NCI-H2171 (cell line): ENCODE measurements at places on chromosomes 5 and 9.

GRCh38 chr9:86322973-86323644 lies 31.1 kb downstream of the TUT7 start:
- DNase-seq = no peak

- DNase-seq = no peak
These were observed 88.6 kb upstream of the AGXT2 start for GRCh38 chr5:35136386-35136785.

DNA sequence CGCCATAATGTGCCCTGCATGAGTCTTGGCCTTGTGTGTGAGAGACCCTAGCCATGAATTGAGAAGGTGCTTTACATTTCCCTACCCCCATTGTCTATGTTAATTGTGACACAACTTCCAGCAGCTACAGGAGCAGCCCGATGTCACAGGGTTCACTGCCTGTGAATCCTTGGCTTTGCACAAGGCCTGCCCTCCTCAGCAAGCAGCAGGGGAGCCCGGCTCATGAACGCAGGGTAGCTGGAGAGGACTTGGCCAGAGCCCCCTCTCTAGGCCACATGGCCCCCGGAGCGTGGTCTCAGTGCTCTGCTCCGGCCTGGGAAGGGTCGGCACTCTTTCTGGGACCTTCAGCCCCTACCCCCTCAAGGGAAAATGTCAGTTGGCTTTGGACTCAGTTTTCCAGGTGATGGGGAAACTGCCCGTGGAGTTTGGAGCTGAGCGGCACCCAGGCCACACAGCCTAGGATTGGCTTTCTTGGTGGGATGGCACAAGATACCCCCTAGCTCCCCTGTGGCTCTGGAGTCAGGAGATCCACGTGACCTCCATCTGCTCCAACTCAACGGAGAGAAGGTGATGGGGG lies 160.8 kb downstream of the DAB2IP start:
- DNase-seq = no peak

- DNase-seq = no peak
These were observed 118.1 kb downstream of the CCDC171 start for GRCh38 chr9:15670894-15671293.

DNA sequence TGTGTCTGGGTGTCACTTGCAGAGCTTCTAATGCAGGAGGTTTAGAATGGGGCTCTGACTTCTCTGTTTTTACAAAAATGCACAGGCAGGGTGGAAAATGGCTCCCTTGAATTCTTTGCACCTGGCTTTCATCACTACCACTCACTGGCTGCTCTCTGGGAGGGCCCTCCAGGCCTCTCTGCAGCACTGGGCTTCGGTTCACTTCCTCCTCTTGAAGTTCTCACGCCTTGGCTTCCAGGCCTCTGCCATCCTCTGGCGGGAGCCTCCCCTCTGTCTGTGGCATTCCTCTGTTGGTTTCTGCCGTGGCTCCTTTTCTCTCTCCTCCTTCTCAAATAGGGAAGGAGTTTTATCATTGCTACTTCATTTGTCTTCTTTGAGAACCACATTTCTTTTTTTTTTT lies 2.8 kb upstream of the PRLR start:
- no peak for DNase-seq

DNA sequence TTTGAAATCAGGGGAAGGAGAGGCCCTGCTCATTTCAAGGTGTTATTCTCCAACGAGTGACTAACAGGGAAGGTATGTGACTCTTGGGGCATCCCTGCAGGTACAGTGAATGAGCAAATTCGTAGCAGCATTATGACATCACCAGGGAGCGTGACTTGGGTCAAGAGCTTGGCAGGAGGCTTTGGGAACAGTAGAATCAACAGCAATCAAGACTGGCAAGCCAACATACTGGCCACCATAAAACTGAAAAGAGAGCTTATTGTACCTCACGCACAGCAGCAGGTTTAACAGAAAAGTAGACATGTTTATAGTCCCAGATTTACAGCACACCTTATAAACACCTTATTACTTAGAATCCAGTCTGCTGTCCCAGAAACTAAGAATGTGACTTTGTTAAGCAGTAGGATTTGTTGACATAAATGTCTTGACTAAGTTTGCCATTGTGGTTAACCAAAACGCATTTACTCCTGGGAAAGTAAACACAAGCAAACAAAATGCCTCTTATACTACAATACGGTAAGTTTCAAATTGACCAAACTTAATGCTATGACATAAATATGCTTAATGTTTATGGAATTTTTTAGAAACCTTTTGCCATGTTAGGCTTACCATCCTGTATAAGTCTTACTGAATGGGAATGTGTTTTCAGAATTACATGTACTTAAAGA lies 297.8 kb downstream of the NPR3 start:
- no peak for DNase-seq

GRCh38 chr9:21974722-21975409 lies 19.3 kb downstream of the CDKN2A start:
- peak; percentile 62 for DNase-seq

- DNase-seq = no peak
These were observed 147.3 kb downstream of the ARSB start for GRCh38 chr5:78837836-78838235.

DNA sequence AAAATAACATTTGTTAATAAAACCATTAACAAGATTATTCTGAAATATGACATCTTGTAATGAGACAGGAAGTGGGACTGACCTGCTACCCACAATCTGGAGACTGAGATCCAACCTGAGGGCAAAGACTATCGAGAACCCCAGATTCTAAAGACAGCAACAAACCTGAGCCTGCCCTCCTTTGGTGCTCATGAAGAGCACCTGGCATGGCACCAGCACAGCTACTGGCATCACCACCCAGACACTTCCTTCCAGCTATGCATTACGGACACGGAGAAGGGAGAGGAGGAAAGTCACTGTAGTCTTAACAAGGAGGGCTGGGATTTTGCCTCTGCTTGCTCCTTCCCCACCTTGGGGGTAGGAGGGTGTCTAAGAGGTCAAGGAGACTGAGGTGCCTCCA lies 105.5 kb downstream of the AUH start:
- no peak for DNase-seq

GRCh38 chr5:169356181-169356580 lies 55.2 kb upstream of the SLIT3 start:
- DNase-seq = no peak

- no peak for DNase-seq
These were observed 50.2 kb upstream of the UBAC1 start for GRCh38 chr9:136011376-136011702.

DNA sequence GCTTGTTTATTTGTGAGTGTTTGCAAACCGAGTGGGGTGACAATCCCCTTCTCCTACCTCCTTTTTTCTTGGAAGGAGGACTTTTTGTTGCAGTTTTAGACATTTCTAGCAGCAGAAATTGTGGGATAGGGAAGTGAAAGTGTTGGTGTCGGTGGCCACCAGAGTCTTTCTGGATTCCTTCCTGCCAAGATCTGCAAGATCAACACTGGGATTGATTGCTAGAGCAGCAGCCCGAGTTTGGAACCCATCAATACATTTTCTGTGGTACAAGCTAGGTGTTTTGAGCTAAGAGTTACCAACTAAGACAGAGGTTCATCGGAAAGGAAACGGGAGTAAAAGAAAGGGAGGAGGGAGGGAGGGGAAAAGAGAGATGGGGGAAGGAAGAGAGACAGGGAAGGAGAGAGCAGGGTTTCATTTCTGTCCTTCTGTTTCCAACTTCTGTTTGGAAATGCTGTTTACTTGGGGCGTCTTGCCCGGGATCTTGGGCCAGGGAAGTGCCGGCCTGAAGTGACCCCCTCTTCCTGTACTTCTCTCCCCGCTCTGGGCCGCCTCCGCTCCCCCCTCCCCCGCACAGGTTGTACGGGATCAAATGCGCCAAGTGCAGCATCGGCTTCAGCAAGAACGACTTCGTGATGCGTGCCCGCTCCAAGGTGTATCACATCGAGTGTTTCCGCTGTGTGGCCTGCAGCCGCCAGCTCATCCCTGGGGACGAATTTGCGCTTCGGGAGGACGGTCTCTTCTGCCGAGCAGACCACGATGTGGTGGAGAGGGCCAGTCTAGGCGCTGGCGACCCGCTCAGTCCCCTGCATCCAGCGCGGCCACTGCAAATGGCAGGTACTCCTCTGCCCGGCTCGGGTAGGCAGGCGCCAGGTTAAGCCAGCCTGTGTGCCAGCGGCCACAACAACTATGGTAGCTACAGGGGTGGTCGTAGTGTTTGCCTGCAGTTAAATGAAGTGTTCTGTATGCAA lies 4.0 kb downstream of the ISL1 start:
- no peak for DNase-seq

- DNase-seq = no peak
These were observed 138.8 kb downstream of the PAM start for GRCh38 chr5:102893942-102894341.

DNA sequence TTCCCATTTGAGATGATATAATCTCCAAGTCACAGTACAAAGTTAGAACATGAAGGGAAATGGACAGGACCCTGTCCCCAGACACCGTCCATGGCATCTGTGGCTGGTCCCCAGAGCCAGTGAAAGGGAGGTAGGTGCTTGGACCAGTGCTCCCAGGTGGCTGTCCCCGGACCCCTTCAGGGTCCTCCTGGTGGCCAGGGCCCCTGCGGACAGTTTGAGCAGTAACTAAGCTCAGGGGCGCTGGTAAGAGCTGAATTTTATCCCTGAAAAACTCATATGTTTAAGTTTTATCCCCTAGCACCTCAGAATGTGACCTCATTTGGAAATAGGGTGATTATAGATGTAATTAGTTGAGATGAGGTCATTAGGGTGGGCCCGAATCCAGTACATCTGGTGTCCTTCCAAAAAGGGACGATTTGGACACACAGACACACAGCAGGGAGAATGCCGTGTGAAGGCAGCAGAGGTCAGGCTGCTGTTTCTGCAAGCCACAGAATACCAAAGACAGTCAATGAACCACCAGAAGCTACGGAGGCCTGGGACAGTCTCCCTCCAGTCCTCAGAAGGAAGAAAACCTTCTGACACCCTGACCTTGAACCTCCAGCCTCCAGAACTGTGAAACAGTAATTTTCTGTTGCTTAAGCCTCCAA lies 185.0 kb downstream of the ATPSCKMT start:
- DNase-seq = no peak

GRCh38 chr5:179166171-179166885 lies 106.2 kb downstream of the ZNF354C start:
- DNase-seq = no peak

GRCh38 chr9:2032234-2032633 lies 17.1 kb downstream of the SMARCA2 start:
- no peak for DNase-seq

DNA sequence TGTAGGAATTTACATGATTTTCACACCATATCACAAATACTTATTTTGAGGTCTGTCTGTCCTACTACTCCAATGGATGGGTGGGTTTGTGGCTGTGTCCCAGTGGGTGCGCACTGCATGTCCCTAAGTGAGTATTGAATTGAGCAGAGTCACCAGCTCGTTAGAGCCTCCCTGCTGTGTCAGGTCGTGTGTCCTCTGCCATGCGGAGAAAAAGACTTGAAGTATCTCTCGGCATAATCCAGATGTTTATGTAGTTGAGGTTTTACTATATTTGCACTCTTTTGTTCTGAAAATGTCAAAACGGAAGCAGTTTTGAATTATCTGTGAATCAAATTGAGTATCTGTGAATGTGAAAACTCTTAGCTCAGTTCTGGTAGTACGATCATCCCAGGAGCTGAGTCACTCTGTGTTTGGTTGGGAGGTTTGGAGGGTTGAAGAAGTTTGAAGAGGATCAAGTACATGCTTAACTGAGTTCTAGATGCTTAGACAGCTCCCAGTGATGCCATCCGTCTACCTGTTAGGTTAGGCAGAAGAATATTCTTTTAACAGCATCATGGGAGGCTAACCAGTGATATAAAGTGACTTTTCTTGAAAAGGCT lies 194.2 kb downstream of the TENT4A start:
- DNase-seq = no peak

GRCh38 chr5:133035224-133035623 lies 8.9 kb upstream of the ZCCHC10 start:
- DNase-seq = no peak

- no peak for DNase-seq
These were observed 36.2 kb upstream of the SNAPC3 start for GRCh38 chr9:15386465-15386864.

DNA sequence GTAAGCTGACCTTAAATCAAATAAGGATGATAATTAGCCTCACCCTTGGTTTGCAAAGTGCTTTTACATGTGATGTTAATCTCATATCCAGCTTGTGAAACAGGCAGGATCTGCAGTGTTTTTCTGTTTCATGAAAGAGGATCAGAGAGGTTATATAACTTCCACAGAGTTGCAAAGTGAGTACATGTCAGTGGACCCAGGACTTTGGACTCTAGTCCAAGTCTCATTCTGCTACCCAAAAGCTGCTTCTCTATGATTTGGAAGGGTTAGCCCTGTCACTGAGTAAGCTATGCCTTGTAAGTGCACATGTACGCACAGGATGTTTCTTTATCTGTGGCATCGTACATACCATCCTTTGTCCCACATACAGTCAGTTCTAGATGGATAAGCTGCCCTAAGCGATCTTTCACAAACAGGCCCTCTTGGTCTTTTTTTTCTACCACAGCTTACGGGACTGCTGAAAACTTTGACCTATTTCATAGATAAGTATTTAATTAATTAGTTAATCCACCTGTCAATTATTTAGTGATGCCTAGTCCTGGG lies 322.9 kb downstream of the TMEM38B start:
- DNase-seq = no peak

DNA sequence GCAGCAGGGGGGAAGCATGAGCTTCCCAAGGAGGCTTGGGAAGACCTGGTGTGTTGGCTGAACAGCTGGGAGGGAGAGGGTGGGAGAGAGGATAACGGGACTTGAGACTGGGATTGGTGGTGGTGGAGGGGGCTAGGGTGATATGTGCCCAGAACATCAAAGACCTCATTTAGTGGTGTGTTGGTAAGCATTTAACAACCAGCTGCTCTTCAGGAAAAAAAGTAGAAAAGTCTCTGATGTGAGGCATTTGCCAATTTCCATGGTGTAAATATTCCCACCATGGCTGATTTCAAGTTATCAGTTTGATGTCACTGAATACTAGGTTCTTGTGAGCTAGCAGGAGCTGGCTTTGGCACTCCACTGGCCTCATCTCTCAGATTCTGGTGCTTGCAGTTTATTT lies 170.8 kb downstream of the MACROH2A1 start:
- no peak for DNase-seq

DNA sequence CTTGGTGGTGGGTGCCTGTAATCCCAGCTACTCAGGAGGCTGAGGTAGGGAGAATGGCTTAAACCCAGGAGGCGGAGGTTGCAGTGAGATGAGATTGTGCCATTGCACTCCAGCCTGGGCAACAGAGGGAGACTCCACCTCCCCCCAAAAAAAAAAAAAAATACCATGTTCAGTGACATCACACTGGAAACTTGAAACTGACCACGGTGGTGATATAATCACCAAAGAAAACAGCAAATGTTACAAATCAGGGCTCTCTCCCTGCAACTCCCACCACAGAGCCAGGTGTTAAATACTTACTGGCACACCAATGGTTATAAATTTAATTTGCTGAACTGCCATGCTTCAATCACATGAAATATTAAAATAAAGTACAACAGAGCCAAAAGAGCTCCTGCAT lies 81.4 kb downstream of the ZNF608 start:
- DNase-seq = no peak

GRCh38 chr5:17156463-17156862 lies 61.0 kb upstream of the BASP1 start:
- DNase-seq = no peak

DNA sequence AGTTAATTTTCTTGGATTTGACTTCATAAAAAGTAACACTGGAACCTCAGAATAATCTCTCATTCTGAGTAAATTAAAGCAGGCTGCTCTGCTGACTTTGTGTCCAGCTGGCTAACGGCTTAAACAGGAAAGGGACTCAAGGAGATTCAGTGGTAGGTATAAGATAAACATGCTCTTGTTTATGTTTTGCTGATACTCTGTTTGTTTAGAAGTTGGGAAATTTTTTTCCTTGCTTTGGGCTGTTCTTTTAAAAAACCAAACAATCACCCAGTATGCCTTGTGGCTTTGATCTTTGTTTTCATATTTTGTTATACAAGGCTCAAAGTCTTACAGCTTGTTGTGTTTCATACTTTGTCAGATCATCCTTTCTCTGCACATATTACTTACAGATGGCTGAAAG lies 237.6 kb upstream of the RIOK2 start:
- DNase-seq = no peak
